ENCODE measurements at places on chromosomes 5 and 9.
A peak's percentile ranks its signal among the peaks of the same experiment; 100 is the strongest.

- DNase-seq = no peak
These were observed 104.3 kb upstream of the PHYKPL start for GRCh38 chr5:178336889-178337288.

GRCh38 chr5:15483351-15484097, 16.5 kb upstream of the FBXL7 start:
- DNase-seq = no peak

GRCh38 chr9:31715250-31715649, 669.2 kb upstream of the ACO1 start:
- DNase-seq = no peak

- no peak for DNase-seq
These were observed 49.2 kb upstream of the AGXT2 start for GRCh38 chr5:35096932-35097331.

DNA sequence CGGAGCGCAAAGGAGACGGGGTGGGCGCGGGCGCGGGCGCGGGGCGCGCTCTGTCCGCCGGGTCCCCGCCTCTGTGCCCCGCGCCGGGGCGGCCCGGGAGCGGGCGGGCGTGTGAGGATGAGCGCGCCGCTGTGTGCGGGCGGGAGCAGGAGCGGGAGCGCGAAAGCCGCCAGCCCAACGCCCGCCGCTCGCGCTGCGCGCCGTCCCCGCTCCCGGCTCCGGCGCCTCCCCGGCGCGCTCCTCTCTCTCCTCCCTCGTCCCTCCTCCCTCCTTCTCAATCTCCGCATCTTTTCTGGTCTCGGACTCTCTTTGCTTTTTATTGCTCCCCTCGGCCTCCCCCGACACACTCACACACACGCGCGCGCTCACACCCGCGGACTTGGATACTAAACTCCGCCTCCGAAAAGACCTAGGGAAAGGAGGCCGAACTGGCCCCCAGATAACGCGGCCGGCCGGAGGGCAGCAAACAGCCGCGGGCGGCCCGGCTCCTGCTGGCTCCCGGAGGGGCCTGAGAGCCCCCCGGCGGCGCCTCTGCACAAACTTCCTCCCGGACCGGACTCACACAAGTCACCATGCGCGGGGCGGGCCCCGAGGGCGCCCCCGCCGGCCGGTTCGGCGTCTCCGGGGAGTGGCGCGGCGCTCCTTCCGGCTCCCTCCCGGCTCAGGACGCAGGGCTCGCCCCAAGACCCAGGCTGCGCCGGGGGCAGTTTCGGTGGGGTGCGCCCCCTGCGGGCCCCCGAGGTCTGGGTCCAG, at the start of gene FIBCD1:
FIBCD1 (minus strand) TSS at position 596 of the 753 bp plus-strand sequence. CDS start 640 bp downstream, outside the sequence.
- DNase-seq = peak; percentile 78

- peak; percentile 23 for DNase-seq
These were observed 581.0 kb upstream of the RORB start for GRCh38 chr9:73916016-73916673.

DNA sequence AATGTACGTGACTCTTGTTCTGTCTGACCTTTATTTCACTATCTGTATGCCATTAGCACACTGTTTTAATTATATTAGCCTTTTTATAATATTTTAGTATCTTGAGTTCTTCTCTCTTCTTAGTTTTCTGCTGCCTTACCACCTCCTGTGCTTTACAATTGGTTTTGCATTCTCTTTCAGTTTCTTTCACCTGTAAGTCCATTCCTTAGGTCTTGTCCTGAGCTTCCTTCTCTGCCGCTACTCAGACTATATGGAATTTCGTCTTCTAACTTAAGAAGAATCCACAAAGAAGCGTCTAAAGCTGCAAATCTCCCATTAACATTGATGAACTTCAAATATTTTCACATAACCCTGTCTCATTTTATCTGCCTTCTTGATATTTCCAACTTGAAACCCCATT, 642.9 kb downstream of the MAT2B start:
- peak; percentile 14 for DNase-seq

- DNase-seq = no peak
These were observed 5.1 kb upstream of the SEPTIN8 start for GRCh38 chr5:132782101-132782500.

- no peak for DNase-seq
These were observed 35.3 kb downstream of the ZDHHC11B start for GRCh38 chr5:749101-749670.
